Vagina (tissue), 2 donors: ENCODE measurements at places on chromosomes 12 and 14.
A peak's percentile ranks its signal among the peaks of the same experiment; 100 is the strongest.

GRCh38 chr12:102215992-102216691 is 18.5 kb upstream of the PMCH start:
- no peak for DNase-seq

GRCh38 chr12:101013993-101014392 is 196.0 kb downstream of the SLC5A8 start:
- DNase-seq: no peak

GRCh38 chr14:68585690-68586089 is 207.2 kb downstream of the ZFP36L1 start:
- no peak for DNase-seq

- DNase-seq: no peak
Measured at GRCh38 chr12:111532751-111533150, 66.4 kb downstream of the ATXN2 start.

GRCh38 chr14:62501021-62501750 is 544.1 kb downstream of the KCNH5 start:
- no peak for DNase-seq

GRCh38 chr14:94933486-94933885 is 163.6 kb upstream of the GSC start:
- no peak for DNase-seq

- no peak for DNase-seq
Measured at GRCh38 chr14:86533834-86534233, 1003.9 kb downstream of the FLRT2 start.

DNA sequence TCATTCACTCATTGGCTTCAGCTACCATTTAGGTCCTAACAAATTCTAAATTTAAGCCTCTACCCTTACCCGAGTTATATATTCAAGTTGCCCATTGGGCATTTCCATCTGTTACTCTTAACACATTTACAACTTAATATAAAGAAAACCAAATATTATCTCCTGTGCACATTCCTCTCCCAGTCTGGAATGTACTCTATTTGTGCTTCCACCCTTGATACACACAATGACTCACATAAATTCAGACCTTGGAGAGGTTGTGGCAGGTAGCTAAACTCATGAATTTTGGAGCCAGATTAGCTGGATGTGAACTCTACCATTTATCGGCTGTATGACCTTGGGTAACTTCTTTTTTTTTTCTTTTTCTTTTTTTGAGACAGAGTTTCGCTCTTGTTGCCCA is 51.1 kb downstream of the BRMS1L start:
- no peak for DNase-seq

GRCh38 chr12:77916276-77916675 is 85.6 kb downstream of the NAV3 start:
- no peak for DNase-seq

DNA sequence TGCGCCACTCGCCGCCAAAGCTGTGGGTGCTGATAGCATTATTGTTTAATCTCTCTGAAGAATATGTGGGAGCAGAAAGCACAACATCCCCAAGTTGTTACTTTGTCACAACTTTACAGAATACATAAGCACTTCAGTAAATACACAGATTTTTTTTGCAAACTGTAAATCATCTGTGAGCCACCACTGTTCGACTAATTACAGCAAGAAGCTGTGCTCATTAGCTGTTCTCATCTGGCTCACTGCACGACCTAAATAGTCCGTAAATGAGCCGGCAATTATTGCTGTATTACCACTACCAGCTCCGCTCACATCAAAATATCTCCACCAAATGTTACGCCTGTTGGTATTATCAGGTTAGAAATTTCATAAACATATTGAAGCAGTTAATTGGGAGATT is 228.9 kb upstream of the PRKD1 start:
- DNase-seq: no peak

GRCh38 chr12:3195337-3195736 is 118.2 kb downstream of the TSPAN9 start:
- DNase-seq: no peak

GRCh38 chr12:62005615-62006014 is 254.6 kb upstream of the USP15 start:
- DNase-seq: no peak

DNA sequence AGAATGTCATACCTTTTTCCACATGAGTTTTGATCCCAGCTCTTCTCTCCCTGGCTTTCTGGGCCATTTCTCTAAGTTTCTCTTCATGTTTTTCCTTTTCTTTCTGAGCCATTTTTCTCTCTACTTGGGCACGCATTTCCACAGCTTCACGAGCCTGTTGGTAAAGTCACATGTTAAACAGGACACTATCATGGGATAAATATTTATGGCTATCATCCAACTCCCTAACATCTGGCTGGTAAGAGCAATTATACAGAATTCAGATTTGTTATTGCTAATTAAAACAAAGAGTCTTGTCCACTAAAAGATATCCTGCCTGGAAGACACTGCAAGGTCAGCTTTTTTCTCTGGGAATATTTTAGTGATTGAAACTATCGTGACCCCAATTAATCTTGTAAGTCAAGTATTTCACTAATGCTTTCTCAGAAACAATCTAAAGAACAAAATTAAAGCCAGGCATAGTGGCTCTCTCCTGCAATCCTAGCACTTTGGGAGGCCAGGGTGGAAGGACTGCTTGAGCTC is 23.1 kb downstream of the SLIRP start:
- no peak for DNase-seq

- no peak for DNase-seq
Measured at GRCh38 chr12:28780096-28780495, 369.0 kb upstream of the FAR2 start.

- no peak for DNase-seq
Measured at GRCh38 chr12:27781680-27782079, 1.6 kb upstream of the MANSC4 start.

DNA sequence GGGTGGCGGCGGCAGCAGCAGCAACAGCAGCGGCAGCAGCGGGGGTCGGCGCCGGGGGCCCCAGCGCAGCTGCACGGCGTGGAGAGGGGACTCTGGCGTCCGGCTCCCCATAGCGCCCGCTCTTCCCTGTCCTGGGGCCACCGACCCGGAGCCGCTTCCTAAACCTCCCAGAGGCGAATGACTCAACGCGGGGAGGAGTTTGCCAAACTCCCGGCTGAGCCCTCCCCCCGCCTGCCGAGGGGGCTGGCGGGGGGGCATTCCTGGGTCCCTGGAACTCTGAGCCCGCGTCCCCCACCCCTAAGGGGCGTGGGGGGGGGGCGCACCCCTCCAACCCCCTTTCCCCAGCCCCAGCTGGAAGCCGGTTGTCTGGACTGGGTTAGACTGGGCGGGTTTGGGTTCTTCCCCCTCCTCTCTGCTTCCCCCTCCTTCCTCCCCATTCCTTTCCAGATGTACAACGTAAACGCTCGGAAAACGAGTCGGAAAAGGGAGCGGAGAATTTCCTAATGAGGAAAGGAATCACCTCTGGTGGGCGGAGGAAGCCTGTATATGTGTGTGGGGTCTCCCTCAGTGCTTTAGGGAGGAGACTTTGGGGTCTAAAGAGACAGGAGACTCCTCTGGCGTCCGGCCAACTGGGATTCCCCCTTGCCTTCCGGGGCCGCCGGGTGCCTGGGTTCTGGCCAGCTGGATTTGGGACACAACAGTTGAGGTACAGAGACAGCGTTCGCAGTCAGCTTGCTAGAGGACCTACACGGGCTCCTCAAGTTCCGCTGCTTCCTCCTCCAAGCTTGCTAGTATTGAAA is at the start of gene ITGA5:
TSS of gene ITGA5 (minus strand) at position 179 of the 800 bp plus-strand sequence. CDS start at position 111, 68 bp downstream.
- peak; percentile 90 for DNase-seq

- no peak for DNase-seq
Measured at GRCh38 chr12:68745376-68745903, 536 bp upstream of the SLC35E3 start.

GRCh38 chr12:57613427-57614109 is 2.3 kb downstream of the ARHGEF25 start:
- no peak for DNase-seq

DNA sequence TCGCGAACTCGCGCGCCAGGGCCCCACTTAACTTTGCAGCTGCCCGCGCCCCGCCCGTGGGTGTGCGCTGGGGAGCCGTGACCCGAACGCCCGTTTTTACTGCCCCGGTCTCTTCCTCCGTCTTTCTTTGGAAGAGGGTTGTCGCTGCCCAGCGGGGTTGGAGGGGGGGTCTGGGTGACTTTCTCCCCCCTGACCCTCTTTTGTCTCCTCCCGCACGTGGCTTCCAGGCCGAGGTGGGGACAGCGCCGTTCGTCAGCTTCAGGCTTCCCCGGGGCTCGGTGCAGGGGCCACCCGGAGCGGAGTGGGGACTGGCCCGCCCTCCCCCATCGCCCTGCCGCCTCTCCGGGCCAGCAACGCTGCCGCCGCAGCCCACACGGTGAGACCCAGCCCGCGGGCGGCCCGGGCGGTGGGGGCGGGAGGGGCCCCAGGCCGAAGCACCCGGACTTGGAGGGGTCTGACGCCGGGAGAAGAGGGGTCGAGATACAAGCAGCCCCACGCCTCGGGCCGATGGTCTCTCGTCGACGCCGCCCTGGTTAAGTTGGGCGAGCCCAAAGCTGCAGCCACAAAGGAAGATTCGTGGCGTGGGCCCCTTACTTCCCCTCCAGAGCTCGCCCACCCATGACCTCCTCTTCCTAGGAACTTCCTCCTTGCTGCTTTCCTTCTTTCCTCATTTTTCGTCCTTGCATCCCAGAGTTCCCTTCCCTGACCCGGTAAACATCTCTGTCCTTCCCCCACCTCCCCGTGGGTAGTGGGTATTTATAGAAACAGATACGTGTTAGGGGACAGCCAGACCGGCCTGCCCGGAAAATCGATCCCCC is 1.2 kb downstream of the DYRK2 start:
- DNase-seq: no peak

DNA sequence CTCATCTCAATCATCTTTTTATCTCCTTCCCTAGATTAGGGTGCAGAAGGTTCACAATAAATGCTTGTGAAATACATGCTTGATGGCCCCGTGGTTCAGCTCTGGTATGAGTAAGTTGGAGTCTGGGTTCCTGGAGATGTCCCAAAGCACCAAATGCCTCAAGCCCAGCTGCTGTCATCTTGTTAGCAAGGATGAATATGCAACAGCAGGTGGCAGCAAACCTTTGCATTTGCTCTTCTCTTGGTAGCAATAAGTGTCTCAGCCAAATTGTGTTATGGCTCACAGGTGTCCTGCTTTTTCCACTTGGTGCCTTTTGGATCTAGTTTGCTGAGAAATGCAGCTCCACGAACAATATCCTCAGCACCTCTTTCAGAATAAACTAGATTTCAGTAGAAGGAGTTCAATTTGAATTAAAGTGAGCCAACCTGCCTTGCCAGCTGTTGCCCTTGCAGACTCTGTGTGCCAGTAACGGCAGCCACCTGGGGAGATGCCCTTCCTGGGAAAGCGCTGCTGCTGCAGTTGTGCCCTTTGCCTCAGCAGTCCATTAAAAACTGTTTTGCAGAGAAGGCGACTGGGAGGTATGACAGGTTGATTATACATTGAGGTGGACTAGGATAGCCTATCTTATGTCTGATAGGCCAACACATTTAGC is 417.3 kb downstream of the SNAPC1 start:
- DNase-seq: no peak

DNA sequence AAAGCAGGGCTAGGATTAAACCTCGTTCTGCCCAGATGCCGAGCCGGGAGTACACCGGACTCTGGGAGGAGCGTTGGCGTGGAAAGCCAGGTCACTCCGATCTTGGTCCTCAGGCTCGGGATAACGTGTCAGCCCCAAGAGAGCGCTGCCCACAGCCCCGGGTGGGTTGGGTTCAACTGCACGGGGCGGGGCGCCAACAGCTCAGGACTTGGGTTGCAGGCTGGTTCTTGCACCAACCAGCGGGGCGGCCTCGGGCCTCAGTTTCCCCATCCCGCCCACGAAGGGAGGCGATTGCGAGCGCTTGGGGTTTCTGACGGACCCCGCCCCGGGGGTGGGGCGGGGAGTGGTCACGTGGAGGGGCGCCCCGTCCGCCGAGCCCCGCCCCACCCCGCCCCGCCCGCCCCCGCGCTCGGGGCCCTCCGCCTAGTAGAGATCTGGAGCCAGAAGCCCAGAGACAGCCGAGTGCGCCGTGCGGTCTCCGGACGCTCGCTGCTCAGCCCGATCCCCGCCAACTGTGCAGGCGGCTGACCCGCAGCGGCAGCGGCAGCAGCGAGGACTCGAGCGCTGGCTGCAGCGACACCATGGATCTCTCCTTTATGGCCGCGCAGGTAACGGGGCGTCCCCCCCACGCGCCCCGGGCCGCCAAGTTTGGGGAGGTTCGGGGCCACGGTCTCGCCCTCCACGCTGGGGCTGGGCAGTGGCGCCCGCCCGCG is at the start of gene C14orf132:
TSS of gene C14orf132 (plus strand) at position 443 of the 713 bp plus-strand sequence. CDS start at position 582, 139 bp downstream.
- peak; percentile 90 for DNase-seq

GRCh38 chr12:104314242-104314614 is 10.7 kb downstream of the EID3 start:
- no peak for DNase-seq

GRCh38 chr14:75340921-75341320 is 62.3 kb downstream of the FOS start:
- DNase-seq: peak; percentile 93

DNA sequence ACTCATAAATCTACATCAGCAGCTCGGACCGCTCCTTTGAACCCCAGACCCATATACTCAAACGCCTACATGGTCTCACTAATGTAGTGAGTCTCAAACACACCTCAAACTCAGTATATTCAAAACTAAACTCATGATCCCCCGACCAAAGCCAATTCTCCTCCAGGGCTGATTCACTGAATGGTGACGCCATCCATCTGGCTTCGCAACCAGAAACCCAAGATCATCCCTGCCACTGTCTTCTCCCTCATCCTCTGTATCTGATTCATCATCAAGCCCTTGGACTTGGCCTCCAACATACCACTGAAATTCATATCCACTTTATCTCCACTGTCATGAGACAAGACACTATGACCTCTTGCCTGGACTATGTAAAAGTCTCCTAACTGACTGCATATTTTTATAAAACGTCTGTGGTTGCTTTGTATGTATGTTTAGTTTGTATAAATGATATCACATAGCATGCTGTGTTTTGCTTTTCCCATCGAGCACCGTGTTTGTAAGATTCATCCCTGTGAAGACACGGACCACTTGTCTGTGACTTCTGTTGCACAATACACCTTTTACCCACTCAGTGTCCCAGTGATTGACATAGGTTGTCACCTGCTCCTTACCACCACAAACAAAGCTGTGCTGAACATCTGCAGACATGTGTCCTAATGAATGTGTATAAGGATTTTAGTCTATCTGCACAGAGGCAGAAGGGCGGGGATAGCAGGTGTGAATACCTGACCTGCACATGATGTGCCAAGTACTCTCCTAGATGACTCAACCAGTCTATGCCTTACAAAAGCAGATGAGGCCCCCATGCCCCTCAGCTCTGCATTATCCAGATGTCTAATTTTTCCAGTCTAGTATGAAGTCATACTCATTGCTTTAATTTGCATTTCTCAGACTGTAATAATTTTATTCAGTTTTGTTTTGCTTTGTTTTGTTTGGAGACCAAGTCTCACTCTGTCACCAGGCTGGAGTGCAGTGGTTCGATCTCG is 76.9 kb downstream of the VWF start:
- no peak for DNase-seq

GRCh38 chr12:47750229-47750798 is 8.4 kb downstream of the RAPGEF3 start:
- no peak for DNase-seq

GRCh38 chr14:93914278-93914677 is 12.9 kb upstream of the FAM181A start:
- DNase-seq: no peak

GRCh38 chr12:94133964-94134795 is 14.2 kb upstream of the PLXNC1 start:
- no peak for DNase-seq
